Left renal pelvis (tissue), 4 donors: ENCODE measurements at places on chromosomes 5 and 9. TPM values are rescaled to one million over a fixed set of nuclear protein-coding genes. Genes with fewer than 3 reads are reported as not detected.

DNA sequence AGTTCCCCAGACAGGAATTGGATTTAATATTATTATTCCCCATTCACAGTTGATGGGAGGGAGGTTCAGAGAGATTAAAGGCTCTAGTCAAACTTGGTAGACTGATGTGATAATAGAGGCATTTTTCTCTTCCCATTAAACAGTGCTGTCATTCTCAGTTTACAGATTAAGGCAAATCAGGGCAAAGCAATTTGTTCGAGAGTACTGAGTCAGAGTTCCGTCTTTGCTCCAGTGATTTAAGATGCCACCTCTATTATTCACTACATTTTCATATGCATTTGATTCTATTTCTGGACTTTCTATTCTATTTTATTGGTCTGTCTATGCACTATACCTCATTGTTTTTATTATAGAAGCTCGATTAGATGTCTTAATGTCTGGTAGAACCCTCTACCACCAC, 201.0 kb upstream of the RAI14 start:
- DNase-seq = no peak

Gene MYOZ3
- polyA plus RNA-seq = 6.0 TPM

Gene ZNF366
- 1.8 TPM for polyA plus RNA-seq

Gene C9orf43
- 0.91 TPM for polyA plus RNA-seq

DNA sequence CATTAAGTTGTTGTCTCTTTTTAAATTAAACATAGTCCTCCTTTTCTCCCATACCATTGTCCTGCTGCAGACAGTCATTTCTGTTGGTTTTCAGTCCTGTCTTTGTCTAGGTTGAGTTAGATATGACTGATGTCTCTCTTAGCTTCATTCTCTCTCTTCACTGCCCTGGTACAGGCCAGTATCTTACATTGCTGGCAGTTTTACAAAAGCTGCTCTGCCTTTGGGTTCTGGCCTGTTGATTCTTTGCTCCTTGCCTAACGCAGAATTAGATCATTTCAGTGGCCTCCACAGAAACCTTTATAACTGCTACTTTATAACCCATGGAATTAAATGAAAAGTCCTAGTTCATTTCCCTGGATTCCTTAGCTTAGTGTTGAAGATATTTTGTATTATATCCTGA, 33.7 kb downstream of the GPR21 start:
- DNase-seq = no peak

- DNase-seq = no peak
Measured at GRCh38 chr5:96977228-96977627, 41.3 kb downstream of the LNPEP start.

Gene FOXD4L4
- polyA plus RNA-seq = not detected

Gene OR1Q1
- not detected for polyA plus RNA-seq

- no peak for DNase-seq
Measured at GRCh38 chr5:124193371-124193789, 553.1 kb downstream of the ZNF608 start.

DNA sequence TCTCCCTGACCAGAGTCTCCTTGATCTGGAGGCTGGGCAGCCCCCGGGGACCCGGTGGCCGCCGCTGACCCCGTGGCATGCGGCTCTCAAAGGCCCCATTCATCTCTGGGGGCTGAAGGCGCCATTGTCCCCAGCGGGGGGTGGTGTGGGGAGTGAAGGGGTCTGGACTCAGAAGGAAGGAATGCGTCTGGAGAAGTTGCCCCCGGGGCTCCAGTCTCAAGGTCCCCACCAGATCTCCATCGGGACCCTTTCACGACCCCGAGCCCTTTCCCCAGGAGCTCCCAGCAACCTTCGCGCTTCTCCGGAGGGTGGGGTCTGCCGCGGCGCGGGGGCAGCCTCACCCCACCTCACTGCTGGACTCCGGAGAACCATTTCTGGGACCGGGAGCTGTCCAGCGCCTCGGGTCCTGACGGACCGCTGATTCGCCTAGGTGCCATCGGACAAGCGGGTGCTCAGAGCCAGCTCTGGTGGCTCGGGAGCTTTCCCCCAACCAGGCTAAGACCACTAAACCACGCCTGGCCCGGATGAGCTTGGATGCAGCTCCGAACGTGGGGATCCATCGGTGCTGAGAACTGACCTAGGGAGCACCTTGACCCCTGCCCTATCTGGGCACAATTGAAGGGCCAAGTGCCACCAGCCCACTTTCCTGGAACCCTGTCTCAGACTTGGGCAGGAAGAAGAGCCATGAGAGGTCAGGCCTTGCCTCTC, 5.1 kb upstream of the PCDH1 start:
- no peak for DNase-seq

- DNase-seq = no peak
Measured at GRCh38 chr9:95726756-95727155, 148.7 kb upstream of the ERCC6L2 start.

DNA sequence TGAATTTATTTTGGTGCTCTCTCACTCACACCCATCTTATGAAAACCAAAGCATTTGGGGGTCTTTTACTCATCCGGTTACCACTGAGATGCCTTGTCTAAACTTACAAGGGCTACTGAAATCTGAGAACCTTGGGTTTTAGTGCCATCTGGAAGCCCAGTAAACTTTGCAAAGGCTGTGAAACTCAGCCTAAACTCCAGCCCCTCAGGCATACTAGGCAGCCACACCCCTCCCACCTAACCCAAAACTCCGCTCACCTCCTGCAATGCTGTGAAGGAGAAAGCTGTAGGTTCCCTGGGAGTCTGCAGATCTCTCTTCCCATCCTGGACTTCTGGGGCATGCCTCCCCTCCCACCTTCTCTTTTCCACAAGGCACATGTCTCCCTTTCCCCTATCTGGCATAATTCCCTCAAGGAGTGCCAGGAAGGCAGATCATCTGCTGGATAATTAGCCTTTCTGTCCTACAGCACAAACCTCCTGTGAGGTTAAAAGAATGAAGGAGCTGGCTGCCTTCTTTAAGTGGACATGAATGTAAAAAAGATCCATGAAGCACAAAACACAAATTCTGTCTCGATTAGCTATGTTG, 71.5 kb upstream of the ANXA1 start:
- DNase-seq = no peak

Gene FGF18
- polyA plus RNA-seq = 6.8 TPM

Gene PDZD2
- 18.2 TPM for polyA plus RNA-seq

DNA sequence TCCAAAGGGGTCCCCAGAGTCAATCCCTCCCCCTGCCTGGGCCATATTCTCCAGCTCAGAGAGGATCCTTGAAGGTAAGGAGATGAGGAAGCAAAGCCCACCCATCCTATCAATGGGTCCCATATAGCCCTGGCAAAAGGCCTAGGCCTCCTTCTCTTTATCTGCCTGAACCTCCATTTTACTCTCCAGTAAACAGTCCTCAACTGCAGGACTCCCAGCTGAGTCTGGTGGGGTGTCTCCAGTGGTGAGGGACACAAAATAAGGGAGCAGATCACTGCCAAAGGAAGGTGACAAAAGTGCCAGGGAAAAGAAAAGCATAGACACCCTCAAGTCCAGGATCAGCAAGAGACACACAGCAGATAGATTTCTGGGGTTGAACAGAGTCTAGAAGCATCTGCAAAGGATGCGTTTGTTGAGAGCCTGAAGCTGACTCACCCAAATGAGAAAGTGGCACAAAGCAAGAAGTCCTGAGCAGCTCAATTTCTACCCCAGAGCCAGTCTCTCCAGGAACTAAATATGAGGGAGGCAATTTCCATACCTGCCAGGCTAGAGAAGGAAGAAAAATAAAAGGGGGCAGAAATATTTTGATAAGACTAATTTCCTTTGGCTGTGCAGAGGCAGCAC, 2.7 kb upstream of the EBF1 start:
- DNase-seq = no peak

DNA sequence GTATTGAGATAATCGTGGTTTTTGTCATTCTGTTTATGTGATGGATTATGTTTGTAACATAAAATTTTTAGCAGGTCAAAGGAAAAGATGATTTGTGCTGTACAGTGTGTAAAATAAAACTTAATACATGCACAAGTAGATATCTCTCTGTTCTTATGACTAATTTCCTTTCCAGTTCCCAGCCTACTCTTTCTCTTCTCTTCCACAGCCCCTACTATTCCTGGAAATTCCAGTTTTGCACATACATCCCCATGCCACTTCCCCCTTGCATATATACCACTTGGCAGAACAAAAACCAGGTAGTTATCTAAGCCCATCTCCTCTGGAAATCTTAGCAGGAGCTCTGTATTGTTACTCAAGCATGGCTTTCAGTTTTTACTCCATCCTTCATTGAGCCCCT, 20.2 kb downstream of the TEK start:
- DNase-seq = no peak

DNA sequence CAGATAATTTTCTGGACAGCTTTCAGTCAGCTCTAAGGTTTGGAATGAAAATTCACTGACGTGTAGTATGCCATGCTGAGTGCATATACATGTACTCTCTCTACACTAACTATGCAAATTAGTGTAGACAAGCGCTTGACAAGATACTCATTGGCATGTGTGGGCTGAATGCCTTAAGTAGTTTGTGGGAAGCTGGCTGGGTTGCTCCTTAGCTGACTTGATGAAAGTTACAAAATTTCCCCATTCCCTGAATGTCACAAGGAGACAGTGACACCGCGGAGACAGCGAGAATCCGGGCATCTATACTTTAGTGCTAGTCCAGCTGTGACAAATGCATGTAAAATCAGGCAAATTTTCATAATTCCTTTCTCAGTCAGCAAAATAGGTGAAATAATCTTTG, 51.6 kb upstream of the C5orf46 start:
- no peak for DNase-seq

DNA sequence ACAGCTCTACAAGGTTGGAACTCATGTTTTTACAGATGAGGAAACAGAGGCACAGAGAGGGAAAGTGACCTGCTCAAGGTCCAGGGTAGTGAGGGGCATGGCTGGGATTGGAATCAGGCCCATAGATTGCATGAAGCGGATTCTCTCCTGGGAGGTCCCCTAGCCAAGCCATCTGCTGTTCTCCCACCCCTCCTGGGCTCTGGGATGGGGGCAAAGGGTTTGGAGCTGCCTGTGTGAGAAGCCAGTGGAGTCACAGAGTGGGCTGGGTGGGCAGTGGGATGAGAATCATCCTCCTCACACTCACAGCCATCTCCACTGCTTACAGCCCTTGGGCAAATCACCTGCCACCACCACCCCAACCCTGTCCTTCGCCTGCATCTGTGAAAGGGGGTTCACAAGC, 38.6 kb upstream of the PSD2 start:
- DNase-seq = no peak

DNA sequence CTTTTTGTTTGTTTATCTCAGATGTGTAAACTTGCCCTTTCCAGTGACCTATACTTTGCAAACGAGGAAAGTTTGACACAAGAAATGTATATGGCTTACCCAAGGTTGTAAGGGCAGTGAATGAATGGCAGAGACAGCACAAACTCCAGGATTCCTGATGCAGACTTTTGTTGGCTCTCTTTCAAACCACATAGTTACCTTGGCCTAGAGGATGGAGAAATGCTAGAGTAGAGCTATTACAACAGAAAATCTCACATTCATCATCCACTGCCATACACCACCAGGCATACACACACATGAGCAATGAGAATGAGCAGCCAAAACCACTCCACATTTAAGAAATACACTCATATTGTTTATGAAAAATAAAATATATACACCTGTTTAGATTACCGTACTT, 387.0 kb downstream of the TLR4 start:
- DNase-seq = no peak

GRCh38 chr5:51336878-51337277, 46.4 kb upstream of the ISL1 start:
- no peak for DNase-seq

Gene KDM3B
- polyA plus RNA-seq = 86.8 TPM

Gene KCTD16
- 0.60 TPM for polyA plus RNA-seq

- DNase-seq = no peak
Measured at GRCh38 chr5:7018198-7018597, 305.0 kb downstream of the TENT4A start.

DNA sequence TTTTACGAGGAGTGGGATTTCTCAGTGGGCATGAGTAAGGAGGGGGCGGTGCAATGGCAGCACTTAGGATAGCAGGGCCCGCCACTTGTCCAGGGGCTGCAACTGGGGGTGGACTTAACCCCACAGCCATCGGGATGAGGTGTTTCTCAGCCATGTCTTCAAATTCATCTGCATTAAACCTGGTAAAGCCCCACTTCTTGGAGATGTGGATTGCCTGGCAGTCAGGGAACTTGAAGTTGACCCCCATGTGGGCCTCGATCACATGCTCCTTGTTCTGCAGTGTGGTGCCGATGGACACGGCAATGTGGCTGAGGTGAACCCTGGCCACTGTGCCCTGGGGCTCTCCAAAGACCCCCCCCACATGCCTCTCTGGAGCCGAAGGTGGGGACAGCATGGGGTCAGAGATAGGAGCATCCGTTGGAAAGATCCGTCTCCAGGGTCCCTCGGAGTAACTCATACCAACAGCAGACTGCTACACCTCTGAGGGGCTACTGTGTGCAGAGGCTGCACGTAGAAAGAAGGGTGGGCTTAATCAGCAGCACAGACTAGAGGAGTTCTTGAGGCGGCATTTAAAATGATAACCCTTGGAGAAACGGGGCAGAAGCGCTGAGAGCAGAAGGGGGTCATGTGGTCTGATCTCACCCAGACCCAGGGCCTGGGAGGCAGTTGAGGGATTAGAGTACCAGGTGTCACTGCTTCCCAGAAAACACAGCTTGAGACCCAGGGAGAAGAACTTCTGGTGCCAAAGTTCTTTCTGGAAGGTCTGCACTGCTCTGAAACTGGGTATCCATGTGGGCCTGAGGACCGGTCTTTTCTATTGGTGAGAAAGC, 141.4 kb downstream of the MTX3 start:
- DNase-seq = no peak

DNA sequence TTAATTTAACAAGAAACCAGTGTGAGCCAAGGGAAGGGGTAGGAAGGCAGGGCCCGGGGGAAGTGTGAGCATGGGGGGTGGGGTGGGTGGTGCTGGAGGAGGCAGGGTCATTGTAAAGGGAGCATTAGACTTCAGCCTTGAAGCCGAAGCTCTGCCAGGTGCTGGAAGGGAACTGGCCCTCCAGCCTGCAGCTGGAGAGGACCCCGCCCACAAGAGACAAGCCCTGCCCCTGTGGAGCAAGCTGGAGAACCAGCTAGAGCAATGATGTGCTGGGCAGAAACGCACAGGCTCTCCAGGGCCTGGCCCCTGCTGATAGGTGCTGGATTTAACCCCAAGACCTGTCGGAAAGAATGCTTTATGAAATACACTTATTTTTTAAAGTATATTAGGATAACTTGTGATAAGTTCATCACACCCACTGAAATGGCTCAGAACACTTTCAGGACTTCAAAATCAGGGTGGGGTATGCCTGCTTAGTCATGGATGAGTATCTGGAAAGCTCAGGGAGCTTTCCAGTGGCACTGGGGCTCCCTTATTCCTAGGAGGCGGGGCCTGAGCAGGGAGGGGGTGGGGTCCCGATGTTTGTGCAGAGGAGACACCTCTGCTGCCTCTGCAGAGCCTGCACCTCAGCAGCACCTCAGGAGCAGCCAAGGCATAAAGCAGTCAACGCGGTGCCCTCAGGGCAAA, 27.1 kb downstream of the UBE2QL1 start:
- DNase-seq = no peak

DNA sequence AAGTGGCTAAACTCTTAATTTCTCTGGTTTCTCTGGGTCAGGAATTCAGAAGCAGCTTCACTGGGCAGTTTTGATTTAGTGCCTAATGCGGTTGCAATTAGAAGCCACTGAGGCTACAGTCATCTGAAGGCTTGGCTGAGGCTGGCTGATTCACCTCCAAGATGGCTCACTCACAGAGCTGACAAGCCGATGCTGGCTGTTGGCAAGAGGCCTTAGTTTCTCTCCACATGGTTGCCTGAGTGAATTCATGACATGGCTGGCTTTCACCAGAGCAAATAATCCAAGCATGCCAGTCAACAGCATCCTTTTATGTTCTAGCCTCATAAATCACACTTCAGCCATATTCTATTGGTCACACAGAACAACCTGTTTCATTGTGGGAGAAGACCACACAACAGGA, 2.8 kb upstream of the CDK7 start:
- DNase-seq = no peak

- no peak for DNase-seq
Measured at GRCh38 chr9:129712634-129713401, 40.0 kb downstream of the PTGES start.
